ENCODE measurements at places on chromosomes 11 and 22. TPM values are rescaled to one million over a fixed set of nuclear protein-coding genes. Genes with fewer than 3 reads are reported as not detected.

DNA sequence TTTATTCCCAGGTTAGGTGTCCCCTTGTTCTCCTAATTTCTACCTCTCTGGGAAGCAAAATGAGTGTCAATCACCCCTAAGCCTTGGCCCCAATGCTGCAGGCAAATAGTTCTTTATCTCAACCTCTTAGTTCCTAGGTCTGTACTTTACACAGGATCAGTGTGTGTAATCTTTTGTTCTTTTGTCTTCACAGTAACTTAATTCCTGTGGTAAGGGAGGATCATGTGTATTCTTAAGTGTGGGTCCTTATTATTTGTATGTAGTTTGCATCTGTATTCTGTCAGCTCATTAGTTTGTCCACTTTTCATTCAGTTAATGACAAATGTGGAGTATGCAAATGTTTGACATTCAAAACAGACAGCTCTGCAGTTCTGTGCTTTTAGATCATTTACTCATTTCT lies 166.7 kb downstream of the FAT3 start:
- H3K27me3 ChIP-seq = no peaks in the 10 kb centered on the region
- no peak for DNase-seq
- H3K27ac ChIP-seq = no peak overlapping the region

GRCh38 chr11:82680252-82680651 lies 53.4 kb downstream of the FAM181B start:
- H3K4me3 ChIP-seq = no peak overlapping the region
- H3K27me3 ChIP-seq = peaks cover 2% of the 10 kb centered on the region
- no peak overlapping the region for H3K27ac ChIP-seq
- no peak for DNase-seq
- H3K36me3 ChIP-seq = no peaks in the 10 kb centered on the region
- no peaks in the 10 kb centered on the region for H3K4me1 ChIP-seq

GRCh38 chr11:86784241-86784681 lies 16.1 kb upstream of the PRSS23 start:
- H3K4me1 ChIP-seq = no peaks in the 10 kb centered on the region
- no peak overlapping the region for H3K27ac ChIP-seq
- no peak overlapping the region for H3K4me3 ChIP-seq
- no peaks in the 10 kb centered on the region for H3K36me3 ChIP-seq
- DNase-seq = no peak

DNA sequence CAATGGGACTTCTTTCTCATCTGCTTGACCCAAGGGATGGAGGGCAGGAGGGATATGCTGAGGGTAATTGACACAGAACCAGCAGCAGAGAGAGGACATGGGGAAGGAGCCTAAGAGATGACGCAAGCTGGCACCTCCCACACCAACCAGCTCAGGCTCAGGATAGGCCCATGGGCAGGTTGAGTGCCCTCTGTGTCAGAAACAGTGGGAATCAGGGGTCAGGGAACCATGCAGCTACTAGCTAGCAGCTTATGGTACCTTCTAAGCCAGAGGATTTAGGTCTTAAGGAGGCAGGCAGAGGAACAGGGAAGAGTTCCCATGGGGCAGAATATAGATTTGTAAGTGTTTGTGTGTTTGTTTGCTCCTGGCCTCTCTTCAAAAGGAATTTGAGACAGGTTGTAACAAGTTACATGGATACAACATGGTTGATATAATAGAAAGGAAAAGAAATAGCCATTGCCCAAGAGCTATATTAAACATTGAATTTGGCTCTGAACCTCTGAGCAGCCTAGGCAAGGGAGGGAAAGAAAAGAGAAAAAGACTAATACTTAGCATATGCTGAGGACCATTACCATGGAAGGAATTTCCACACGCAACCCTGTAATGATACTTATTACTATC lies 39.9 kb upstream of the NAV2 start:
- no peak for DNase-seq
- H3K4me3 ChIP-seq = no peak overlapping the region
- peaks cover 17% of the 10 kb centered on the region for H3K4me1 ChIP-seq
- H3K27ac ChIP-seq = no peak overlapping the region

DNA sequence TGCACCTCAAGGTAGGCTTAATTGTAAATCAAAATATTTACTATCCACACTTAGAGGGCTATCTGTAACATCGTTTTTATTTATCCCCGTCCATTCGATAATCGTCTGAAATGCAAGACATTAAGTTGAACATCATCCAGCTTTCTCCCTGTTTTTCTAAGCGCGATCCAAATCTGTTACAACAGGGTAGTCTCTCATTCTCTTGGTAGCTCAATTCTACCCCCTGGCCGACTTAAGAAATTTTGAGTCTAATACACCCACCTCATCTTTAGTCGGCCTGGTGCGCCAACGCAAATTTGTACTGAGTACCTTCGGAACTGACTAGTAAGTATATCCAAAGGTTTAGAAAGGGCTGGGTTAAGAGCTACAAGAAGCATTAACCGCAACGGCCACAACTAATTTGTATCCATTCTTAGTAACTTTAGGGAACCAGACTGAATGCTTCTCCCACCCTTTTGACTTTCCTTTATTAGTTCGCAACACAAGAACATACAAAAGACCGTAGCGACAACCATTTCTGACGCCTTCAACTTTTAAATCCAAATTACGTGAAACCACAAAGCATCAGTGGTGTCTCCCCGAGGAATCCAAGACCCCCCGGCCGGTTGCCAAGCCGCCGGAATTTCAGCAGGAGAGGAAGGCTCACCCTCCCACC lies 1.0 kb upstream of the ZNF143 start:
- H3K27ac ChIP-seq = peak overlapping the region; percentile 95
- DNase-seq = peak; percentile 70
- no peaks in the 10 kb centered on the region for H3K27me3 ChIP-seq
- peak overlapping the region; percentile 92 for H3K4me3 ChIP-seq
- peaks cover 15% of the 10 kb centered on the region for H3K4me1 ChIP-seq

- H3K27ac ChIP-seq = peak overlapping the region; percentile 99
- peak overlapping the region; percentile 71 for H3K4me3 ChIP-seq
- peaks cover 2% of the 10 kb centered on the region for H3K36me3 ChIP-seq
- H3K4me1 ChIP-seq = peaks cover 54% of the 10 kb centered on the region
Observed at GRCh38 chr22:37560608-37561211, 430 bp downstream of the CDC42EP1 start.

DNA sequence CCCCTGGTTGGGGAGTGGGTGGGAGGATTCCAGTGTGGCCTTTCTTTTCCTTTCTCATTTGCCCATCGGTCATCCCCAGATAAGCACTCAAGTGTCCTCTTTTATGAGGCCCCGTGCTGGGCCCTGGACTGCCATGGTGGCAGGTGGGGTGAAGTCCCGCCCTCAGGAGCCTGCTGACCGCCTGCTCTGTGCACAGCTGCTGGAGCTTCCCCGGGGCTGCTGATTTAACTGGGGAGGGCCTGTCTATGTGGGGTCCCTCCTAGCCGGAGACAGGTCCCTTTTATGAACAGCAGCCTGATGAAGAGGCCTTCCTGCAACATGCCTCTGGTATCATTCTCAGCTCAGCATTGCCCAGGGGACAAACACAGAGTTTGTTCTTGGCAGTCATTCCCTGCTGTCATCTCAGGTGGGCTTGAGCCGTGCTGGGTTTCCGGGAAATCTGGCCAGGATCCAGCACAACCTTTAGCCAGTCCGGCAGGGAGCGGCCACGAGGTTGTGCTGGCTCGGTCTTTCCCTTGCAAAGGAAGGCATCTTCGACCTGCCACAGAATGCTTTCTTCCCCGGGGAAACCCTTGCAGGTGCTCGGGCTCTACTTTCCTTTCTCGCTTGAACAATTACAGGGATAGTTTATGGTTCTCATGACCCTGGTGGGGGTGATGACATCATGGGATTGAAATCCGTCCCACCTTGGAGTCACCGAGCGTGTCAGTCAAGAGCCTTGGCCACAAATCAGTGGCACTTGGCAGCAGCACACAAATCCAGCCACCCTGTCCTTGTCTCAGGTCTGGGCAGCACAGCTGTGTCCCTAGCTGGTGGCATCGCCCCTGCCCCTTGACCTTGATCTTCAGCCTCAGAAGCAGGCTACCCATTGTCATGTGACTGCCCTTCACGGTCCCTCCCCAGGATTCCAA lies 20.1 kb downstream of the ST14 start:
- no peak for DNase-seq
- H3K4me3 ChIP-seq = no peak overlapping the region
- no peaks in the 10 kb centered on the region for H3K4me1 ChIP-seq
- H3K36me3 ChIP-seq = no peaks in the 10 kb centered on the region

DNA sequence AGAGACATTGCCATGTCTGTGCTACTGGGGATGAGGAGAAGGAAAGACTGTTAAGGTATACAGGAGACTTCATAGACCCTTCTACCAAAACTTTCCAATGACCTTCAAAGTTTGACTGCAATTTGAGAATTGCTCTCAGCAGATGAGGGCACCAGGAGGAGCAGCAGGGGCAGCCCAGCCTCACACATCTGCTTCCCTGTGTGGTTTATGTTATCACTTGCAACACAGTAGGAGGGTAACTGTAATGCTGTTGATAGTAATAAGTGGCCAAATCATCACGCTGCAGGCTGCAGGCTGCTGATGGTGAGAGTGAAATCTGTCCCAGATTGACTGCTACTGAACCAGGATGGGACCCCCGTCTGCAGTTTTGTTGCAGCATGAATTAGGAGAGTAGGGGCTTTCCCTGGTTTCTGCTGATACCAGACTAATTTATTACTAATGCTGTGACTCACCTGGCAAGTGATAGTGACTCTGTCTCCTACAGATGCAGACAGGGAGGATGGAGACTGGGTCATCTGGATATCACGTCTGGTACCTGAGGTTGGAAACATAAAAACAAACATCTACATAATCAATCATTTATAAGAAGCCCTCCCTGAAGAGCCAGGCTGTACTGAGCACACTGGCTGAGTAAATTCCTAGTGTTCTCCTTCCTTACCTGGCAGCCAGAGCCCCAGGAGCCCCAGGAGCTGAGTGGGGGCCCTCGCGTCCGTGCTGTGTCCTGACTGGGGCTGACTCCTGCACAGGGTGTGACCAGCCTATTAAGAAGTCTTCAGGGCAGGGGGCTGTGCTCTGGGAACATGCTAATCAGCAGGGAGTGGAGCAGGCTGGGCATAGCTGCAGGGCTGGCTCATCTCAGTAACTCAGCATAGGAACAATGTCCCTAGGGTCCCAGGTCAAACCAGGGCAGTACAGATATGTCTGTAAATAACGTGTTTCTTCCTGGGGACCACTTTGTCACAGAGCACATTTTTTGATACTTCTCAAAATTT lies 74.4 kb downstream of the GAB4 start:
- no peaks in the 10 kb centered on the region for H3K36me3 ChIP-seq
- H3K27ac ChIP-seq = no peak overlapping the region
- H3K4me1 ChIP-seq = no peaks in the 10 kb centered on the region
- H3K27me3 ChIP-seq = no peaks in the 10 kb centered on the region
- H3K4me3 ChIP-seq = no peak overlapping the region

GRCh38 chr22:37404091-37404490 lies 23.2 kb downstream of the ELFN2 start:
- no peak overlapping the region for H3K27ac ChIP-seq
- H3K4me1 ChIP-seq = no peaks in the 10 kb centered on the region
- no peaks in the 10 kb centered on the region for H3K27me3 ChIP-seq
- DNase-seq = no peak

DNA sequence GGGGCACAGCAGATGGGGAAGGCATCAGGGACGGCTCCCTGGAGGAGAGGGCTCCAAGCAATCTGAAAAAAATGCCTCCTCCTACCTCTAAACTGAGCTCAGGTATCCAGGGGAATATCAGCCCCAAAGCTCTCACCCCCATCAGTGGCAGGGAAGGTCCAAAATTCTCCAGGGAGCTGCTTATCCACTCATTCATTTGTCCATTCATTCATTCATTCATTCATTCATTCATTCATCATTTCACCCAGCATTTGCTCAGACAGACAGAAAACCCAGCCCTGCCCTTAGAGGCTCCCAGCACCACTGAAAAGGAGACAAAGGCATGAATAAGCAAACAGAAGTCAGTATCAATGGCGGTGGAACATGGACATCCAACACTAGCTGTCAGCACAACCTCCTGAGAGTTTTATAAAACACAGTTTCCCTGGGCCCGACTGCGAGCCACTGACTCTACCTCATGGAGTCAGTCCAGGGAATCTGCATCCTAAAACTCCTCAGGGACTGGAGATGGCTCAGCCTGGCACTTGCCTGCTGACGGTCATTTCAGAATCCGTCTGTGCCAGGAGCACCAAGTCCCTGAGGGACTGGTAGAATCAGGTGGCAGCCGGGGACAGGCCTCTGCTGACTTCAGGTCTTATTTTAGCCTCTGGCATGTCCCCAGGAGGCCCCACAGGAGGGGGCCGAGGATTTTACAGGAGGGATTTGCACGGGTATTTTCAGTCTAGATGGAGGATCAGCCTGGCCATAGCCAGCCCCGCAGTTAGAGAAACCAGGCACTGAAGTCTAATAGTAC lies 164.6 kb downstream of the MN1 start:
- peaks cover 5% of the 10 kb centered on the region for H3K27me3 ChIP-seq
- no peak for DNase-seq
- no peak overlapping the region for H3K27ac ChIP-seq
- no peaks in the 10 kb centered on the region for H3K4me1 ChIP-seq

DNA sequence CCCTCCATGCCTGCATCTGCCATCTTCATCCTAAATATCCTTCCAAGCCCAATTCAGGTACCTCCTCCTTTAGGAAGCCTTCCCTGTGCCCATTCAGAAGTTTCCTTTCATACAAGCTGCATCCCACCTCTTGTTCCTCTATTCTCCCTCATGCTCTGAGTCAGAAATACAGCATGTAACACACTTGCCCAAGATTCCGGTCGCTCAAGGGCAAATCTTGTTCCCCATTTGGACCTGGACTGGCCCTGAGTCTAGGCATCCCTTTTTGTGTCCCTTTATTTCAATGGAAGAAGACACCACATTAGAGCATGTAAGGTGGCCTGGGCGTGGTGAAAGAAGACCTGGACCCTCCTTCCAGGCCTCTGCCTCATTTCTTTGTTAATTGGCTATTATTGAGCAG lies 38.5 kb downstream of the RTL6 start:
- H3K27ac ChIP-seq = no peak overlapping the region
- DNase-seq = no peak
- no peaks in the 10 kb centered on the region for H3K36me3 ChIP-seq
- H3K27me3 ChIP-seq = no peaks in the 10 kb centered on the region

- H3K4me3 ChIP-seq = no peak overlapping the region
- no peak for DNase-seq
Observed at GRCh38 chr22:11629661-11630385, 3898.2 kb upstream of the OR11H1 start.

GRCh38 chr11:11140510-11140909 lies 212.5 kb downstream of the CSNK2A3 start:
- H3K27me3 ChIP-seq = peaks cover 3% of the 10 kb centered on the region
- no peak overlapping the region for H3K4me3 ChIP-seq
- H3K27ac ChIP-seq = no peak overlapping the region
- H3K4me1 ChIP-seq = no peaks in the 10 kb centered on the region

APOBEC3G gene
- total RNA-seq = 5.1 TPM

LRP5 gene
- 44.3 TPM for total RNA-seq

C1QTNF5 gene
- total RNA-seq = 126 TPM

DDIAS gene
- 9.2 TPM for total RNA-seq

FOLR3 gene
- total RNA-seq = not detected

MOGAT2 gene
- not detected for total RNA-seq

NLRP6 gene
- not detected for total RNA-seq

SCGB1A1 gene
- total RNA-seq = not detected

CHST1 gene
- 71.2 TPM for total RNA-seq

HBD gene
- total RNA-seq = not detected

CCDC81 gene
- 1.1 TPM for total RNA-seq
